Activated T-helper 9 cell treated with anti-CD3 and anti-CD28 coated beads, Interleukin-2, amount 50 U/mL, for 16 hours (primary cell): ENCODE measurements at places on chromosomes 16 and 17.
A peak's percentile ranks its signal among the peaks of the same experiment; 100 is the strongest.

DNA sequence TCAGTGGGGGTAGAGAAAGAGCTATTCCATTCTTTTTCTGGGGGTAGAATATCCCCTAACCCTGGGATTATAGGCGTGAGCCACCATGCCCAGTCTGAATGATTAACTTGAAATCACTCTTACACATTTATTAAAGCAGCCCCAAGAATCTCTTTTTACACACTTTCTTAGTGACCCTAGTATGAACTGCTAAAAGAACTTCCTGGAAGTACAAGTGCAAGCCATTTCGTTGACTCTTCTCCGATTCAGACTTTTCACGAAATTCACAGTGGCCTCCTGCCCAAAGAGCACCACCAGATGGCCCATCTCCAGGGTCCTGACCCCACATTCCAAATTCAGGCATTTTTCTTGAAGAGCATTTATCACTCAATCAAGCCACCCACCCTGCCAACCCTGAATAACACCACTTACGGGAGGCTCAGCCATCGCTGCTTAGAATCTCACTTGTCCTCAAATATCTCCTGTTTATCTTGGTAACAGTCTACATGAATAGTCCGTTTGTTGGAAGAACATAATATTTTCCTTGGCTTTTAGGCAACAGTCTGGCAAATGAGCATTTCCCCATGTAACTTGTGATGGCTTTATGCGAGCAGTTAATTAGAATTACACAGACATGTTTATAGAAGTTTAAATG is 28.0 kb downstream of the ZNF423 start:
- DNase-seq: no peak

GRCh38 chr17:54996441-54996840 is 27.9 kb downstream of the STXBP4 start:
- no peak for DNase-seq

GRCh38 chr16:4380119-4381063 is 8.7 kb downstream of the VASN start:
- no peak for DNase-seq

DNA sequence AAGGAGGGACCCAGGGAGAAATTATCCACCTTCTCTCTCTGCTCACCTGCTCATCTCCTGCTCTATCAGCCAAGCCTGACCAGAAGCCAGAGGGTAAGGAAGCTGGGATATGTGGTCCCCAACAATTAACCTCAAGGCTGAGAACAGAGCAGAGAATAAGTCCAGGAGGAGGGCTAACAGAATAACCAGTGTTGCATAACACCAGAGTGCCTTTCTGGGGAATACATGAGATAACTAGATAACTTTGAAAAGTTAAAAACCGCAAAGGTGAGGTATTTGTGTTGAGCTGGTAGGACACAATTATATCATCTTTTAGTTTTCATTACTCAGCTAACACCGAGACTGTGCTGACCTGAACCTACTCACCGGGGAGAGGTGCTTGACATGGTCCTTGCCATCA is 180.8 kb downstream of the SALL1 start:
- no peak for DNase-seq

- DNase-seq: no peak
These were observed 21.3 kb upstream of the SMIM5 start for GRCh38 chr17:75611851-75612429.

GRCh38 chr17:69870091-69870530 is 204.9 kb upstream of the KCNJ16 start:
- DNase-seq: no peak

GRCh38 chr17:82960419-82961271 is 118.8 kb upstream of the METRNL start:
- DNase-seq: no peak

DNA sequence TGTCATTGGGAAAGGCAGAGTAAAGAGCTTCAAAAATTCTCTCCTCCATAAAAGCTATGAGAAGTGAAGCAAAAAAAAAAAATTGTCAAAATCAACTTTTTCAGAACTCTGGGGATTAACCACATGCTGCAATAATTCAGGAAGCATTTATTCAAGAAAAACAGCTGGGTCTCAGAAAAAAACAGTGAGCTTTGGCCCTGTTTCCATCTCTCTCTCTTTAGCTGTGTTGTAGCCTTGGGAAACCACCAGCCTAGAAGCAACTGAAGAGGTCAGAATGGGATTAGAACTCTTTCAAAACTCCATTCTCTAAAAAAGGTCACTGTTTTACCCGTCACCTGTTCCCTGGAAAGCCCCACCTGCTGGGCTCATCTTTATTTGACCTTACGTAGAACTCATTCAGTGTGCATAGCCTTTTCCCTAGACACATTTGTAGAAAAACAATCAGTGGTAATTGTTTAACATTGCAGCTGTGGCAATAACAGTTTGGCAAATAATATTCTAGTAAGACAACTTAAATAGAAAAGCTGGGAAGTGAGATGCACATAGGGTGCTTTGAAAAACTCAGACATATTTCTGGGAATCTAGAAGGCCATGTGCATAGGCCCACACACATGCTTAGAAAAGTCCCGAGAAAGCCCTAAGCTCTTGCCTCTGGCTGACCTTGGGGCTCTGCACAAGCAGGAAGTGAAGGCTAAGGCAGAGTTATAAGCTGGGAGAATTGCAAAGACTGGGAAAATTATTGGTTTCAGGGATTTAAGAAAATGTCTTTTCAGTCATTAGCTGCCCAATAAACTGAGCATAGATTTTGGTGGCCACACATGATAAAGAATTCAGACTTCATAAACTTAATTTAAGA is 18.0 kb downstream of the SLC5A11 start:
- DNase-seq: no peak

DNA sequence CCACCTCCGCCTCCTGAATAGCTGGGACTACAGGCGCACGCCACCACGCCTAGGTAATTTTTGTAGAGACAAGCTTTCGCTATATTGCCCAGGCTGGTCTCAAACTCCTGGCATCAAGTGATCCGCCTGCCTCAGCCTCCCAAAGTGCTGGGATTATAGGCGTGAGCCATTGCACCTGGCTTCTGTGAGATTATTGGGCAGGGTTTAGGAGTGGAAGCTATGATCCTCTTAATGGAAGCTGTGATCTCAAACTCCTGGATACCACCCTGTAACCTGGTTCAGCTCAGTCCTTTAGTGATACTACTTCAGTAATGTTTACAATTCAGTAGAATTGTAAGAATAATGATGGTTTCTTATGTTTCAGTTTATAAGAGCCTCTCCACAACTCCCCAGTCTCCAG is 14.1 kb downstream of the NFE2L1 start:
- no peak for DNase-seq

DNA sequence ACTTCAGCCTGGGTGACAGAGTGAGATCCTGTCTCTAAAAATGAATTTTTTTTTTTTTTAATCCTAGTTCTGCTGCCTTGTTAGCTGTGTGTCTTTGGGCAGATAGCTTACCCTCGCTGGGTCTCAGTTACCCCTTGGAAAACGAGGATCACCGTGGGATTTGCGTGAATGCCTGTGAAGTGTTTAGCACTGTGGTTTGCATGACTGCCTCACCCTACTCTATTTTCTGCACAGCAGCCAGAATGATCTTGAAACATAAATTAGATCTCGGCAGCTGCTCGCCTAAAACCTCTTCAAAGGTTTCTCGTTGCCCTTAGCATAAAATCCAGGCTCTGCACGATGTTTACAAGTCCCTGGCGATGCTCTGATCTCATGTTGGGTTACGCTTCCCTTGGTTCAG is 71.2 kb upstream of the GRIN2A start:
- DNase-seq: no peak

GRCh38 chr16:79278506-79278905 is 322.0 kb downstream of the MAF start:
- peak; percentile 50 for DNase-seq

- no peak for DNase-seq
These were observed 29.4 kb upstream of the TMEM132E start for GRCh38 chr17:34549966-34550365.

GRCh38 chr17:12328204-12328603 is 307.5 kb downstream of the MAP2K4 start:
- DNase-seq: no peak

GRCh38 chr16:26569793-26570192 is 496.9 kb upstream of the C16orf82 start:
- no peak for DNase-seq

- DNase-seq: no peak
These were observed 560.7 kb upstream of the RBFOX1 start for GRCh38 chr16:6771956-6772355.

DNA sequence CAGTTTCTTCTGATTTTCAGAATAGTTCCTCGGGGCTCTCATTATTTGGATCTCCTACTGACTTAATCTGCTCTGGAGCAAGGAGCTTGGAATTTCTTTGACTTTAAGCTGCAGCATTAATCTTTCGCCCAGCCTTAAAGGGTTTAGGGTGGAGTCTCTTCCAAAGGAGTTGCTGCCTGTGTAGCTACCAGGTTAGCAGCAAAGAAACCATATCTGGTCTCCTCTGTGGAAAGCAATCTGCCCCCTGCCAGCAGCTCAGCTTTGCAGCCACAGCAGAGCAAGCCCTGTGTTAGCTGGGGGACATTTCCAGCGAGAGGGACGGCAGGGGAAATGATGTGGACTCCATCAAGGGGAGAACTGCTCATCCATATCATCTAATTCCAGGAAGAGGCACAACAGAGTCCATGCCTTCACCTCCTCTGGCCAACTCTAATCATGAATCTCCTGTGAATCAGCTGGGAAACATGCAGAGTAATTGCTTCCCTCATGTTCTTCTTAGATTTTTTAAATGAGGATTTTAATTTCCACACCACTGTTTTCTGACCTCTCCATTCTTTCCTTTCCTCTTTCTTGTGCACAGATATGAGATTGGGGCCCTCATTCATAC is 827.6 kb upstream of the CA10 start:
- no peak for DNase-seq

DNA sequence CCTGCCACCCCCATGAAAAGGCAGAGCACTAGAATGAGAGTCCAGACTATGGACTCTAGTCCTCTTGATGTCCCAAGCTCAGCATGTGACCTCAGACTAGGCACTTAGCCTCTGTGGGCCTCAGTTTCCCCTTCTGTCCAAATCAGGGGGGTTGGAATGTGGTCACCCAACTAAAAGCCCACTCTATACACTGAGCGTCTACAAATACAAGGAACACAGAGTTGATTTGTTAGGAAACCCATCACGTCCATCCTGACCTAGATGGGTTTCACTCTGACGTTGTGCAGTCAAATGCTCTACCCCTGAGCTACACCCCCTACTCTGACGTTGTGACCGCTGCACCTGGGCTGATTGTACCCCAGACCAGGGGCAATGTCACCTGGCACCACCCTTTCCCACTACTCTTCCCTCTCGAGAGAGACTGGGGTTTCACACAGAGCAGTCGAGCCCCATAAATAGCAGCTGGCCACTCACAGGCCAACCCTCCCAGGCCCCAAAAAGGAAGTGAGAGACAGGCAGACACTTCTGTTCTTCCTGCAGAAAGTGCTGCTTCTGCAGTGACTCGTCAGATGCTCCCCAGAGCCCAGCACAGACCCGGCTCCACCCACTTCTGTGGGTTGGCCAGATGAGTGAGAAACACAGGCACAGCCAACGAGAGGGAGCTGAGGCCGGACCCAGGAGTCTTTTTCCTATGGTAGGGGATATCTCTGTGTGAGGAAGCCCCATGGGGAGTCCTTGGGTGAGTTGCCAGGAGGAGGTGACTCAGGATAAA is 16.1 kb upstream of the TNFRSF13B start:
- DNase-seq: peak; percentile 37

DNA sequence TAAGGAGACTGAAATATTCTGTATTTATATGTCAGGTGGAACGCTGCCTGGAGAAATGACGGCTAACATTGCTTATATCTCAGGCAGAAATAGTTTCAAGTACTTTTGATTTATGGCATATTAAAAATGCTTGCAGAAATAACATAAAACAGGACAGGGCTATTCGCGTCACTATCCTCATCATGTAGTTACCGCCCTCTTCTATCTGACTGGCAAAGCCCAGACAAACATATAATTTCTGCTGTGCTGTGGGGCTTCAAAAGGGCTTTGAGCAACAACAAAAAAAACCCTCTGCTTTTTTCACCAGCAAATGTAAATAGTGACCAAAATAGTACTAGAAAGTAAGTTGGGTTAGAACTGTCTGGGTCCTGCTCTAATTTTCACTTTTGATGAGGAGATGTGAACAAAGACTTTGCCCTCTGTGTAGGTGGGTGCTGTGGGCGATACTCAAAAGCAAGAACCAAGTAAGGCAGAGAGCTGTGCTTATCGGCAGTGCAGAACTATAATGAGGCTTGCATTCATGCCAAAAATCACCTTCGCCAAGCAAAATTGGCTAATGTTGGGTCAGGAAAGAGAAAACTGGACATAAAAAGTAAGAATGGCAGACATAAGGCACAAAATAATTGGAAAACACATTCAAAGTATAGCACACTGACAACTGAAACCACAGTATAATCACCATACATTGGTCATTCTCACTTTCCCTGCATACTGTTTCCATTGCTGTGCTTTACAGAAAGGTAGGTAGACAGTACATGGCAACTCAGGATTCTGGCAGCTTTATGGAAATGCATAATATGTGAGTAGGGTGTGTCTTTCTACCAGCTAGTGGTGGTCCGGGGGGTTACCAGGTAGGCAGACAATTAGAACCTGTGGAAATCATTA is 151.2 kb upstream of the AXIN2 start:
- no peak for DNase-seq
